Glutamatergic neuron (in vitro differentiated cells): ENCODE measurements at places on chromosomes 2 and 18.

DNA sequence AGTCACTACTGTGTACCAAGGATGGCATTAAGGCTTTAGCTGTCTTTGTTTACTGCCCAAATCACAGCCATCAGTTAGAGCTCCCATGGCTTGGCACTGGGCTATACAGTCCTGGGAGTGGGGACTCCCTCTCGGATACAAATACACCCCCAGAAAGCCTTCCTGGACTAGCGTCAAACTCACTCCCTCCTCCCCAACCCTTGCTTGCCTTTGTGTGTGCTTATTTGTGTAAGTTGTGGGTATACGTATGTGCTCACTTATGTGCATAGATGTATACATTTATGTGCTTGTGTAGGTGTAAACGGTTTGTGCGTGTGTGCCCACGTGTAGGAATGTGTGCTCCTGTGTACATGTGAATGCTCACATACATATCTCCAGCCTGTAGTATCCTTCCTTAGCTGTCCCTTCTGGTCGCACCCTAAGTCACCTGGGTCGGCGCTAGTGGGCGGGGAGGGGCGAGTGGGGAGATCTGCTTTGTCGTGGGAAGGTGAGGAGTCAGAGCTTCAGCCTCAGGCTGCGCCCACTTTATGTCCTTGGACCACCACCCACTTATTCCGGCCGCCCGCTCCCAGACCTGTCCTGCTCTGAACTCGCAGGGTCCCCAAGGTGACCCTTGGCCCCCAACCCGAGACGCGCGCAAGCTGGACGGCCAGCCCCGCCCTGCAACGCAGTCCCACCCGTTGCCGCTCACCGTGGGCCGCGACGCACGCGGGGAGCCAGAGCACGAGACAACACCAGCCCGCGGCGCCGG is 461 bp downstream of the PRADC1 start:
- DNase-seq = peak; percentile 49

- no peak for DNase-seq
These were observed 129.0 kb upstream of the PXDN start for GRCh38 chr2:1873343-1873742.

GRCh38 chr2:8414946-8415879 is 266.6 kb upstream of the ID2 start:
- no peak for DNase-seq

GRCh38 chr2:11473659-11474433 is 7.9 kb upstream of the E2F6 start:
- DNase-seq = no peak

- no peak for DNase-seq
These were observed 182.9 kb upstream of the TANK start for GRCh38 chr2:160977376-160977775.

DNA sequence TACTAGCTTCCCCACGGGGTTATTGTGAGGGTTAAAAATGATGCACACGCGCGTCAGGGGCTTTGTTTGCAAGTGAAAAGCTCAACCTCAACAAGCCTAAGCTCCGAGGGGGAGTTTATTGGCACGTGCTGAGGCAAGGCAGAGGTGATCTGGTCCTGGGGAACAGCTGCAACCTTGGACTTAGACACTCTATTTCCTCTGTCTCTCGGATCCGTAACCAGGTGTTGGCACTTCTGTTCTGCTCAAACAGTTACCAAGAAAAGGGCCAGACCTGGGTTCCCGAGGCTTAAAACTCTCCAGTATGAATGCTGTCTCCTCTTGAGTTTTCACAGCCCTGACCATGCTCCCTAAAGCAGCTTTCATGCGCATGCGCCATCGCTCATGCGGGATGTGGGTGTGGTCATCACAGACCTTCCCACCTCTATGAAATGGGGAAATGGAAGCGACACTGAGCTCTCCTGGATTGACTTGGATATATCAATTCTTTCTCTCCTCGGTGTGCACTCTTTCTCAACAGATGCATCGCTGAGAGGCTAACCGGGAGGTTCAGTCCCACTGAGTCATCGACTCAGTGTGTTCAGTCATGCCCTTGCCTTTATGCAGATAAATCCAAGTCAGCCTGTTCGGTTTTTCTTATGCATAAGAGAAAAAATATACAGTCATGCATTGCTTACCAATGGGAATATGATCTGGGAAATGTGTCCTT is 19.9 kb upstream of the RAB31 start:
- no peak for DNase-seq

DNA sequence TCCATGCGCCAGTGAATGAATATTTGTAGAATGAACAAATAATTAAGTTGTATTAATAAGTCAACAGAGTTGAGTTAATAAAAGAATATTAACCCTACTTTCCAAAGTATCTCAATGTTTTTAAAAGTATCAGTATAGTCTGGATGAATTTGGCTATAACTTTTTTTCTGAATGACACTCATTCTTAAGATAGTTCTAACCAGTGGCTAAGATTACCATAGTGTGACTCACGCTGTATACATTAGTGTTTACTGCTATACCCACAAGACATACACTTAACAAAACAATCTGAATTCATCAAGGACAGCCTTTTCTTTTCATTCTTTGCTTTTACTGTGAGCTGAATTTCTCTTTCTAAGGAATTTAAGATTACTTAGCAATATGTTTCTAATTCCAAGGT is 77.0 kb upstream of the PDE1A start:
- DNase-seq = no peak

DNA sequence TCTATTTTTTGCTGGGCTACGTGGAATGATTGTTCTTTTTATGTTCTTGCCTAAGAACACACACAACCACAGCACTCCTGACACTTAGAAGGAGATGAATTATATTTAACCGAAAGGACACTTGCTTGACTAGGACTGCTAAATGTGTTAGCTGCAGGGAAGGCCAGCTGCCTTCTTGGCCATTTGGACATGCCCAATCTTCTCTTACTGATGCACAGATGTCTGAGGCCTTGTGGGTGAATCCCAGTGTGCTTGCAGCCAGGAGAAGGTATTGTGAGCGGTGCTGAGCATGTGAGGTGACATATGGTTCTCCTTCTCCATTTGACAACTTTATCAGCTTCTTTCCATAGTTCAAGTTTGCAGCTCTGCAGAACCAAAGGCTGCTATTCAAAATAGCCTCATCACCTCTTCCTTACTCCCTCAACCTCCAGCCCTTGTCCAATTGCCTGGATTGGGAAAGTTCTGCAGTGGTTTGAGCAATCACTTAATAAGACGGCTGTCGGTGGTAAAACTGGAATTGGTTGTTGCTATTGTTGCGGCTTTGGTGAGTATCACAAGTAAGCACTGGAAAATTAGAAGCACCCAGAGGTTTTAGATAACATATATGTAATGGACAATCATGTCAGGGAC is 1113.3 kb downstream of the TSN start:
- DNase-seq = no peak

GRCh38 chr2:15997728-15998280 is 57.5 kb downstream of the MYCN start:
- DNase-seq = no peak

DNA sequence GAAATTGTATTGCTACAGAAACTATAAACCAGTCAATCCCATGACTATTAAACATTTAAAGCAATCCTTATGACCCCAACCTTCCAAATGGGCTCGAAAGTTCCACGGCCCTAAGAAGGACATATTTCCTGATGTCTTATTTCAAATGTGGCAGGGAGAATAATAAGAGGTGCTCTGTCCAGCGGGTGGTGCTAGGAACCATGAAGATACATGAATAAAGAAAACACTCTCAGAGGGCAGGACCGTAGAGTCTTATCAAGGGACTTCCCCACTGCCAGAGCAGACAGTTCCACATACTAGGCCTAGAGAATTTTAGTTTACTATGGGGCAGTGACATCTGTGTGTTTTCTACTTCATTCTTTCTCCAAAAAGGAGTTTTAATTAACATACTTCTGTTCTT is 187.1 kb upstream of the PIK3C3 start:
- DNase-seq = no peak

GRCh38 chr2:229223107-229223506 is 48.0 kb downstream of the PID1 start:
- DNase-seq = no peak
